ENCODE measurements at places on chromosomes 2 and 18.
A peak's percentile ranks its signal among the peaks of the same experiment; 100 is the strongest.

GRCh38 chr2:68861330-68861729, 9.9 kb downstream of the BMP10 start:
- DNase-seq: peak; percentile 14

DNA sequence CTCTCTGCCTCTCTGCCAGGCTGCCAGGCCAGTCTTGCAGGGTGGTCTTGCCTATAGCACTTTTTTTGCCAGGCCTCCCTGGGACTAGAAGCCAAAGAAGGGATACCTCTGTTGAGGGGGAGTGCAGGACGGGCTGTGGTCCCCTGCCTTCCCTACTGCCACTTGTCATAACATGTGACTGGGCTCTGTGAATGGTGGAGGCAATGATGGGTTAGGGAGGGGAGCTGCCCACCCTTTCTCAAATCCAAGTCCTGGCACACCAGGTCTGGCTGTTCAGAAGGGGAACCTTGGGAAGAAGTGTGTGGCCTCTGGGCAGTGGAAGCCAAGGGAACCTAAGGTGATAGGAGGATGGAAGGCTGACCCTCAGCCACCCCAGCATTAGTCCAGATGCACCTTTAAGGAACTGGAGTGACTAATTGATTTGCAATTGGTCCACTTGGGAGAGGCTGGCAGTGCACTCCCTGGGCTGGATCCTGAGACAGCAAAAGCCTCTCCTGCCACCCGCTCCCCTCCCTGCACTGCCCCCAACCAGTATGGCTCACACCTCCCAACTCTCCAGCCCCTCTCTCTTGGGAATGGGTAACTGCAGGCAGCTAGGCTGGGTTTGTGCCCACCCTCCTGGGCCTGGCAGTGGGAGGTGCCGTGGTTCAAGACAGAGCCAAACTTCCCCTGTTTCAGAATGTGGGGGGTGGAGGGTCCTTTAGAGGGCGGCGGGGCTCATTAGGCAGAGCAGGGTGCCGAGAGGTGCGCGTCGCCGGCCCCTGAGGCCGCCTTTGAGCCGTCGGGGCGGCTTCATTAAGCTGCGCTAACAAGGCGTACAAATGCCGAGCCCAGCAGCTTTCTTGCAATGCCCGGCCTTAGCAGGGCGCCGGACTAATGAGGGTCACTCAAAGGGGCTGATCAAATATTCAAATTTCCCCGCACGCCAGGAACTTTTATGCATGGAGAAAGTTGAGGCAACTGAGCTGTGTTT, 4.5 kb upstream of the SIX3 start:
- DNase-seq: no peak

GRCh38 chr2:98915751-98916358, 20.2 kb downstream of the CRACDL start:
- DNase-seq: no peak

GRCh38 chr18:58186258-58186948, 142.4 kb downstream of the NEDD4L start:
- DNase-seq: no peak

DNA sequence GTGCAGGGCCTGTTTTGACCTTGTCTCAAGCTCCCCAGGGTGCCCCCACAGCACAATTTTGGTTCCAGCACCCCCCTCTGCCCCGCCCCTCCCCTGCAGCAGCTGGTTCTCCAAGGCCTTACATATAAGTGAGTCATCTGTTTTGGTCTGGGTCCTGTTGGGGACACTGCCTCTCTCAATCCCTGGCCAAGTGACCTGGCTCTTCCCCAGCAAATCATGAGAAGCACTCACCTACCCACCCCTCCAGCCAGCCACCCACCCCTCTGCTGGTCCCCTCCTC, 90.5 kb downstream of the INHBB start:
- no peak for DNase-seq

- no peak for DNase-seq
These were observed 30.2 kb downstream of the TRAPPC12 start for GRCh38 chr2:3409627-3410170.

DNA sequence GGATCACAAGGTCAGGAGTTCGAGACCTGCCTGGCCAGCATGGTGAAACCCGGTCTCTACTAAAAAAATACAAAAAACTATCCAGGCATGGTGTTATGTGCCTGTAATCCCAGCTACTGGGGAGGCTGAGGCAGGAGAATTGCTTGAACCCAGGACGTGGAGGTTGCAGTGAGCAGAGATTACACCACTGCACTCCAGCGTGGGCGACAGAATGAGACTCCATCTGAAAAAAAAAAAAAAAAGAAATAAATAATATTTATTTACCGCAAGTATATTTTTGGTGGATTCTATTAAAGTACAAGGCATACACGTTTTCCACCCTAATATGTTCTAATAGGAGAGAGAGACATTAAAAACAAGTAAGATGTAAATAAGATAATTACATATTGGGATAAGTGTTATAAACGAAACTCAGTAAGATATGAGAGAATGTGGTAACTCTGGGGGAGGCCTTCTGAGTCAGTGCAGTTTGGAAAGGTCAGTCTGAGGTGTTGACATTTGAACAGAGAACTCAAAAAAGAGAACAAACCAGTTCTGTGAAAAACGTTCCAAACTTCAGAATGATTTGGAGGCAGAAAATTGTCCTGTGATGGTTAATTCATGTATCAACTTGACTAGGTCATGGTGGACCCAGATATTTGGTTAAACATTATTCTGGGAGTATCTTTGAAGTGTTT, 8.8 kb upstream of the POLI start:
- no peak for DNase-seq

GRCh38 chr2:67446491-67446911, 49.4 kb downstream of the ETAA1 start:
- DNase-seq: no peak

- no peak for DNase-seq
These were observed 79.4 kb upstream of the SP3 start for GRCh38 chr2:174044556-174044955.

DNA sequence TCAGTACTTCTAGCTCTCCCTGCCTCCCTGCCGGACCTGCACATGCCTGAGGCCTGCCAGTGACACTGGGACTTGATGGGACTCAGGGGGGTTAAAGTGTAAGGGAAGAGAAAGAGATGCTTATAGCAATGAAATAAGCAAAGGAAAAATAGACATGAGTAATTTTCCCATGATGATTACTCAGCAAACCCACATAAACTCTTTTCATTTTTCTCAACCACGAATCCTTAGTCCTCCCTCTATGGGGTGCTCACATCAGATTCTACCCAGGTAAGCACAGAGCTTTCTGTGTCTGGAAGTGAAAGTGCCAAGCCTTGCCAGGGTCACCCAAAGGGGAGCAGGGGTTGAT, 44.8 kb upstream of the ANKRD62 start:
- no peak for DNase-seq

DNA sequence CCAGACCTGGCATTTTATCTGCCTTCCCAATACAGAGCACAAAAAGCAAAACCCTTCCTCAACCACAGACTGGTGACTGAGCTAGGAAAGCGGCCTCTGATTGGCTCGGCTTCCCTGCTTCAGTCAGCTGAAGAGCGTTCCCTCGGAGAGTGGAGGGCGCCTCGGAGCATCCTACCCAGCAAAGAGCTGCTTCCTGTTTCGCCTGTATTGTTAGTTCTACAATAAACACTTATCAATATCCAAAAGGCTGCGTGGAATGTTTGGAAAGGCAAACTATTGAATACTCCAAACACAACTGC, 125.0 kb downstream of the CACNB4 start:
- no peak for DNase-seq

DNA sequence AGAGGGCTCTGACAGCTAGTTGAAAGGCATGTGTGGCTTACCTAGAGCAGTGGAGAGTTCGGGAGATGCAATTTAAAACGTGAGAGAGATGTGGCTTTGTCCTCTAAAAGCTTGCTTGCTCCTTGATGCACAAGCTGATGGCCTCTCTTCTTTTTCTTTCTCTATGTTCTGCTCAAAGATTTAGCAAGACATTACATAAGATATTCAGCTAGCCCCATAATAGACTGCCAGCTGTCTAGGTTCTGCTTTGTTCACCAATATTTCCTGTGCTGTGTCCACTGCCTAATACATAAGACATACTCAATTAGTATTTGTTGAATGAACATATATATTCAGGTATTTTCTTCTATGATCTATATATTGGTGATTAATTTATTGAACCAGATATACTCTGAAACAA, 31.1 kb downstream of the SPATS2L start:
- no peak for DNase-seq

DNA sequence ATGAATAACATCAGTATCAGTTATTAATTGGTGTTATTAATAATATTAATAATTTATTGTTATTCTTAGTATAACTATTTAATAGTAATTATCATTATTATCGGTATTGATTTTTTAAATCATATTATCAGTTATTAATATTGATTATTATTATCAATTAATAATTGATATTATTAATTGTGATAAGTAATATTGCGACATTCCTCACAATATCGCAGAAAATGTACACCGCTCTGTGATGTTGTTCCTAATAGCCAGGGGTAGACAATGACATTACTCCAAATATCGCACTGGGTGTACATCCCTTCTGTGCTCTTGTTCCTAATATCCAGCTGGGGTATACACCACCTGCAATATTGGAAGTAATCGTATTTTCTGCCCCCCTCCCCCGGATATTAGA, 23.3 kb upstream of the NAGK start:
- DNase-seq: no peak

Data from CD4-positive, alpha-beta T cell (primary cell).